CD14-positive monocyte (primary cell): ENCODE measurements at places on chromosomes 1 and 21. TPM values are rescaled to one million over a fixed set of nuclear protein-coding genes. Genes with fewer than 3 reads are reported as not detected.
A peak's percentile ranks its signal among the peaks of the same experiment; 100 is the strongest.

- no peak for DNase-seq
Measured at GRCh38 chr1:60273185-60273584, 199.6 kb upstream of the C1orf87 start.

- DNase-seq, result no peak
Measured at GRCh38 chr21:34345091-34345871, 18.5 kb upstream of the KCNE2 start.

DNA sequence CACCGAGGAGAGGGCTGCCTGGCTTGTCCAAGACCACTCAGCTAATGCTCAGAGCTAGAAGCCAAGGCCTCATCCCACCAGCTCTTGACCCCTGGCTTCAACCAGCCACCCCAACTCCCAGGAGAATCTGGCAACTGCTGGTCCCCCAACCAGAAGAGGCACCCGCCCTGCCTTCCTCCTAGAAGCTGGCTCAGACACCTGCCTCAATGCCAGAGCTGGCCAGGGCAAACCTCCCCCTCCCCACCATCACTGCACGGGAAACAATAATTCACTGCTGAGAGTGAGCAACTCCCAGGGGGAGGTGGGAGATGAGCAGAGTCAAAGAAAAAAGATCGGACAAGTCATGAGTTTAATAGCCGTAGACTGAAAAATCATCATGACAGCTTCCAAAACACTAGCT lies 3.3 kb downstream of the CHD5 start:
- DNase-seq, result no peak

- DNase-seq, result no peak
Measured at GRCh38 chr1:168774241-168774640, 45.2 kb upstream of the DPT start.

- no peak for DNase-seq
Measured at GRCh38 chr1:208235356-208235981, 8.7 kb downstream of the PLXNA2 start.

DNA sequence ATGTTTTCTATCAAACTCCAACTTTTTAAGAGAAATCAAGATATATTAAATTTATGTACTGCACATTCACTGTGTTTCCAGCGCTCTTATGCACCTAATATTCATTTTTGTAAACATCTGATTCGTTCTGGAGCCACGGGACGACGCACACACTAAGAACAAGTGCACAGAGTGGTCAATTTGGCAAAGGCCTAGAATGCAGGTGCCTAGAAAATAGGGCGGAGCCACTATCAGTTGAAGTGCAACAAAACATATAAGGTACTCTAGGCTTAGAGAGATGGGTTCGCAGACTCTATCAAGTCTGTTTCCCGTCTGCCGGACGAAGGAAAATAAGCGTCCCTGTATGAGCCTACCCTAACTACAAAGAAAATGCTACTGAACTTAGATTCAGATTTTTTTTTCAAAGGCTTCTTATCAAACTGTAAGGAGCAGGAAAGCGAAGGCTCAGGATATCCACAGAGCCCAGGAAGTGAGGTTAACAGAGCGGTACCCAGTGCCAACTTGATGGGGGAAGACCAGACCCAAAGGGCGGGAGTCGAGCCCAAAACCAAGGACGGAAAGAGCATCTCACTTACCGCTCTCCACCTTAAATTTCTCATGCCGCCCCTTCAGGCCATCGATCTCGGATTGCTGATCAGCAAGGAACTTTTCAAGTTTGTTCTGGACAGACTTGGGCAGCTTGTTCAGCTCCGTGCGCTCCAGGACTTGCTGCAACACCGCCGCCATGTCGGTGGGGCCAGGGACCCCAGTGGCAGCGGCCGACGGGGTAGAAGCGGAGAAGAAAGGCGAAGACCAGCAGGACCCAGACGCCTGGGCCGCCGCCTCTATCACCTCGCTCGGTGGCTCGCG lies 526 bp downstream of the TPR start:
- peak; percentile 4 for DNase-seq

DNA sequence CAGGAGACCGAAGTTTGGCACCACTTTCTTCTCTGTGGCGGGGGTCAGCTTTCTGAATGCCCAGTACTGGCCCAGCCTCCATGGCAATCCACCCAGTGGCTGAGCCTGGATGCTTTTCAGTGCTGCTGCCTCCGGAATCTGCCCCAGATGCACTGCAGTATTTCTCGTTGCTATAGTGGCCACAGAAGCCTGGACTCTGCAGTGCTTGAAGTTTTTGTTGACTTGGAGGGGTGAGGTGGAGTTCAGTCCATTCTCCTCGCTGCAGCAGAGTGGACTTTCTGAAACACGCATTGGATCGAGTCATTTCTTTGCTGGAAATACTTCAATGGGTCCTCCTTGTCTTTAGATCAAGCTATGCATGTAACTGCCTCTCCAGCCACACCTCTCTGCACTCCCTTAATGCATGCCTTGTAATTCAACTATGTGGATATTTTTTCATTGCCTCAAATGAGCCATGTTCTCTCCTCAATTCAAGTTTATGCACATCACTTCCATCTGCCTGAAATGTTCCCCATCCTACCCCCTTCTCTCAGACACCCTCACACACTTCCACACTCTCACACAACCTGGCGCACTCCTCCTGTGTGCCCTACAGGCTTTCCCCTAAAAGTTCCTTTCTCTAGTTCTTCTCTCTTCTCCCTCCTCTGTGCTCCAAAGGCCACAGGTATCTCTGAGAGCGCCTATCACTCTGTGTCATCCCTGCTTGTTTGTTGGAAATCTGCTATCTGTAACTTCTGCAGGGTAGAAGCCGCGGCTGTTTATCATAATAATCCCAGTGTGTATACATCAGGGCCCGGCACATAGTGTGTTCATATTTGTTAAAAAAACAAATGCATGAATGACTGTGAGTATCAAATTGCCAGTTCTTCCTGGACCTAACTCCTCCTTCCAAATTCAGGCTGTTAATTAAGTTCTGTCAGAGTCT lies 16.5 kb downstream of the ADAM30 start:
- no peak for DNase-seq

DNA sequence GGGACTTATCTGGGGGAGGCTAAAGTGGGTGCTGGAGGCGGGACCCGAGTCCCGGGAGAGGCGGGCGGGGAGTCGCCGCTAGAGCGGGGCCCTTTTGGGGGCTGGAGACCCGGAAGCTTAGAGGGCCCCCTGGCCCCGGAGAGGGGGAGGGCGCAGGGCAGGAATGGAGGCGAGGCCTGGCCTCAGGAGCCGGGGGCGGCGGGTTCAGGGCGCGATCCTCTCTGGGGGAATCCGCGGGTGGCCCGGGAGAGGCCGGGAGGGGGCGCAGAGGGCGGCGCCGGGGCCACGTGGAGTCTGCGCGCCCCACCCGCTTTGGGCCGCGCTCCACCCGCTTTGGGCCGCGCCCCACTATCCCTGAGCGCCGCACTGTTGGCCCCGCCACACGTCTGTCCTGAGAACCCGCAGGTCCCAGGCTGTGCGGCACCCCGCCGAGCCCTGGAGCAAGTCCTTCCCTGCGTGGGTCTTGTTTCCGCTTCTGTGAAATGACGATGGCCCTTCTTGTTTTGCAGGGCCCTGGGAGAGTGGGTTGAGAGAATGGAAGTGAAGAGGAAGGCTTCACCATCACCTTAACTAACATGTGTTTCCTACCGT lies 84.4 kb downstream of the NKAIN1 start:
- peak; percentile 38 for DNase-seq

DNA sequence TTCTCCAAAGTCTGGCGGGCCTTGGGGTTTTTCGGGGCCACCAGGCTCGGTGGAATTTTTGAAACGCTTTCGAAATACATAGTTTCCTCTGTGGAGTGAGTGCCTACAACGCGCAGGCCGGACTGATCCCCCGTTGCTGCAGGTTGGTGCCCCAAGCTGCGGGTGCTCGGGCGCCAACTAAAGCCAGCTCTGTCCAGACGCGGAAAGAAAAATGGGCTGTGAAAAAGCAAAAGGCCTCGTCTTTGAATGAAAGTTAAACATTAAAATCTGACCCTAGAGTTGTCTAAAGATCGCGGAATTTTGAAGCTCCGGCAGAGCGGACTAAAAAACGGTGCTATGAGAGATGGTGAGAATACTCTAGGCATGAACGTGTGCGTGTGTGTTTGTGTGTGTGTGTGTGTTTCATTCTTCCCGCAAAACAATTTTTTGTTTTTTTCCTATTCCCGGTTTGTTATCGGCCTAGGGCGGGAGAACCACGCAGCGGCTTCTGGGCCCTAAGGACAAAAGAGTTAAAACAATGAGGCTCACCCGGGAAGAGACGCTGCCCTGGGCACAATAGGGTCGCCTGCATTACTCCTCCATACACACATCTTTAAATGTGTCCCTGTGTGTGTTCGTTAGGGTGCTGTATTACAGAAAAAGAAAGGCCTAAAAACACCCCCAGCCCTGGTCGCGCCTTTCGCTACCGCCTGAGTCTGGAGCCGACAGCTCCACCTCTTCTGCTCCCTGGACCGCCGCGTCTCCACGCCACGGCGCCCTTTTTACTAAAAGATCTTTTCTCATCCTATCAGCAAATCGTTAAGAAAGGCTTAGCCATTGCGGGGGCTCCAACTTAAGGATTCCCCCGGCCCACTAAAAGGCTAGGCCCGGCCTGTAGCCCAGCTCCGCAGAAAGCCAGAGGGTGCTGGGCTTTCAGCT lies 3.2 kb downstream of the TBX15 start:
- no peak for DNase-seq

VSIG8 gene
- not detected for polyA plus RNA-seq

PGLYRP3 gene
- polyA plus RNA-seq, result not detected

C1orf94 gene
- polyA plus RNA-seq, result not detected

CFAP126 gene
- not detected for polyA plus RNA-seq
